ENCODE measurements at places on chromosomes 4 and X. TPM values are rescaled to one million over a fixed set of nuclear protein-coding genes. Genes with fewer than 3 reads are reported as not detected.

DNA sequence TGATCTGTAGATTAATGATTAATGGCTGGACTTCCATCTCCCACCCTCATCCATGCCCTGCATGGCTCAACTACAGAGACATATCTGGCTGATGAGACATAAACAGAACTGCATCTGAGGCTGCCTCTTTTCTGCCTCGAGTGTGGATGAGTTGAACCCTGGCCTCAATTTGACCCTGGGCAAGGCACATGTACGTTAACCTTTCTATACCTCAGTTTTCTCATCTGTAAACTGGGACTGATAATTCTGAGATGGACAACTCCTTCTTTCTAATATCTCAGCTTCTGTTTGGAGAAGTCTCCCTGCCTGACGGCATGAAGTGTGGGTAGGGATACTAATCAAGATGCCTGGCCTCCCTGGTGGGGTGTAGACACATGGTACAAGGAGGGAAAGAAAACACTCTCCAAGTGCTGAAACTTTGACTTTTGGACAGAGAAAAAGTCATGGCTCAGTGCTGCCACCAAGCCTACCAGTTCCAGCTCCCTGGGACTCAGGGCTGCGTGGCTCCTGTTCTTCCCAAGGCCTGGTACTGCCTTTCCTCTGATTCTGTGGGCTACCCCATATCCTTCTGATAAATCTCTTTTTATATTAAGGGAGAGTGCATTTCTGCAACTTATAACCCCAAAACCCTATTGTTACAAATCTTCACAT lies 64.4 kb downstream of the HAUS3 start:
- DNase-seq = no peak

CXorf49 gene
- total RNA-seq = not detected

CTAG1B gene
- not detected for total RNA-seq

CXorf51B gene
- total RNA-seq = not detected

GRCh38 chrX:15737190-15737958 lies 696 bp upstream of the CA5B start:
- DNase-seq = no peak

CFP gene
- 0.13 TPM for total RNA-seq

CXXC4 gene
- total RNA-seq = 0.04 TPM

DNA sequence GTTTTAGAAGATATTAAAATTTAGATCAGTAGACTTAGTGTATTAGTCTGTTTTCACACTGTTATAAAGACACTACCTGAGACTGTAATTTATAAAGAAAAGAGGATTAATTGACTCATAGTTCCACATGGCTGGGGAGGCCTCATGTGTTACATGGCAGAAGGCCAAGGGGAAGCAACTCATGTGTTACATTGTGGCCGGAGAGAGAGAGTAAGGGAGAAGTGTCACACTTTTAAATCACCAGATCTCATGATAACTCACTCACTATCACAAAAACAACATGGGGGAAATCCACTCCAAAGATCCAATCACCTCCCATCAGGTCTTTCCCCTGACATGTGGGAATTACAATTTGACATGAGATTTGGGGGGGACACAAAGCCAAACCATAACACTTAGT lies 1159.7 kb upstream of the PCDH7 start:
- no peak for DNase-seq

GRCh38 chr4:81724925-81725329 lies 253.2 kb upstream of the RASGEF1B start:
- DNase-seq = no peak

DNA sequence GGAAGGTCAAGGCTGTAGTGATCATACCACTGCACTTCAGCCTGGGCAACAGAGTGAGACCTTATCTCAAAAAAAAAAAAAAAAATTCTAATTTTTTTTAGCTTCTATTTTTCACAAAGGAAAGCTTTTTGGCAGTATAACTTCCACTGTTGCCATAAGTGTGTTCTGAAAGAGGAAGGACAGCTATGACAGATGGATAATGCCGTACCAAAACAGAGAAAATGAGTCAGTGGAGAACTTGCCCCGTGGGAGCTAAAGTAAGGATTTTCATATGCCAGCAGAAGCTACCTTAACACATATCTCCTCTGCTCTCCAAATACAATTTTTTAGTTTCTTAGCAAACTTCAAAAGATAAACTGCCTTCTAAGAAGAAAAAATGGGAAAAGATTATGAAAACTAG lies 43.7 kb downstream of the RPS3A start:
- no peak for DNase-seq

GAGE12H gene
- not detected for total RNA-seq
